ENCODE measurements at places on chromosomes 11 and 22. TPM values are rescaled to one million over a fixed set of nuclear protein-coding genes. Genes with fewer than 3 reads are reported as not detected.

- peak; percentile 68 for DNase-seq
Observed at GRCh38 chr22:19180740-19181410, 2.3 kb upstream of the SLC25A1 start.

GRCh38 chr11:55726715-55727324 lies 46.4 kb upstream of the OR5D13 start:
- no peak for DNase-seq

DNA sequence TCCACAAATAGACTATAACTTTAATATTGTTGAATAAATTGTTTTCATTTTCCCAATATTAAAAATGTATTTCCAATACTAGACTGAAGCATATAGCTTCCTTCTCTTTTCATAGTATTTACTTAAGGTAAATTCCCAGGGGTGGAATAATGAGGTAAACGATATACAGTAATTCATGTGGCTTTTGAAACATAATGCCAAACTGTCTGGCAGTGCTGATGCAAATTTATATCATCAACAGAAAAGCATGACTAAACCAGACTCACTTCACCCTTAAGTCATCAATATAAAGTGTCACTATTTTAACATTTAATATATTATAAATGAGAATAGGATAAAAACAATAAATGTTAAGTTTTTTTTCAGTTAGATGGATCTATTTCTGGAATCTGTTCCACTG lies 13.6 kb downstream of the C2CD3 start:
- DNase-seq: no peak

- DNase-seq: peak; percentile 97
Observed at GRCh38 chr11:67054836-67055523, 1.7 kb upstream of the RHOD start.

The PATE4 gene
- not detected for total RNA-seq

The MRGPRE gene
- under 0.01 TPM for total RNA-seq

The PHRF1 gene
- 23.9 TPM for total RNA-seq

The OR5L1 gene
- not detected for total RNA-seq

The OR8B12 gene
- not detected for total RNA-seq
